ENCODE measurements at places on chromosomes 4 and X.

- DNase-seq, result no peak
These were observed 4.2 kb downstream of the ELF4 start for GRCh38 chrX:130106071-130106470.

GRCh38 chr4:60033826-60034225 is 1166.3 kb upstream of the ADGRL3 start:
- no peak for DNase-seq

GRCh38 chr4:105215609-105216313 is 69.1 kb downstream of the TET2 start:
- DNase-seq, result no peak

DNA sequence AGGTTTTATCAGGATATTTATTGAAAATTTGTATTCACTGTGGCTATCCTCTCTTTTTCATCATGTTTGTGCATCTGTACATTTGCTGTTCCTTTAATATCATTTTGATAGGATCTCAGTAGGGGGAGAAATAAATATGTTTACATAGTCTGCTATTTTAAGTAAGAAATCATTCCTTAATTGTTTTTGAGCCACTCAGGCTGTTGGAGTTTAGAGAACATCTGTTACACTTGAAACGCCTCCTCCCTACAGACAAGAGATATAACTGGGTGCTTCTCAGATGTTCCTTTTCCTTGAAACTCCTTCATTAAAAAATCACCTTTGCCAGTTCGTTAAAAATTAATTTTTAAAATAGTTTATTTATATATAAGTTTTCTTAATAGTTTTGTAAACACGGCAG is 59.4 kb downstream of the QRFPR start:
- no peak for DNase-seq

DNA sequence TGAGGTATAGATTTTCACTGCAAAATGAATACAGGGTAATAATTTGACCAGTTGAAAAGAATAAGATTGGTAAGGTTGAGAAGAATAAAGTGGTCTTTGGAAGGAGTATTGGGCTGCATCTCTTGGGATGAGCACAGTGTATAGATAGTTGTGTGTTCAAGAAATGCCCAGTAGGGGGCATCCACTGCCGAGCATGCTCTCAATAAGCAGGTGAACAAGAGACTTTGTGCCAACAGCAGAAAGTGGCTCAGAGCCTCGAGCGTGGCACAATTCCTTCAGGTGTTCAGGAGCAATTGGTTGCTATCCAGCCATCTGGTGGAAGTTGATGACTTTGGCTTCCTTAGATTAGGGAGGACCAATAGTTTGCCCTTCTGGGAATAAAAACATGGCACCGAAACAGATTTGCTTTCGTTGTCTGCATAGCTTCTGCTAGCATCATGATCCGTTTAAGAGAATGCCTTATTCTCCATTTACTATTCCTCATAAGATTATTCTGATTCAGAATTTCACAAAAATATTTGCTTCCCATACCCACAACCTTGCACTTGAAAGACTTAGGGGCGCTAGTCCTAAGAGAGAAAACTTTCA is 258.1 kb upstream of the NEIL3 start:
- no peak for DNase-seq

DNA sequence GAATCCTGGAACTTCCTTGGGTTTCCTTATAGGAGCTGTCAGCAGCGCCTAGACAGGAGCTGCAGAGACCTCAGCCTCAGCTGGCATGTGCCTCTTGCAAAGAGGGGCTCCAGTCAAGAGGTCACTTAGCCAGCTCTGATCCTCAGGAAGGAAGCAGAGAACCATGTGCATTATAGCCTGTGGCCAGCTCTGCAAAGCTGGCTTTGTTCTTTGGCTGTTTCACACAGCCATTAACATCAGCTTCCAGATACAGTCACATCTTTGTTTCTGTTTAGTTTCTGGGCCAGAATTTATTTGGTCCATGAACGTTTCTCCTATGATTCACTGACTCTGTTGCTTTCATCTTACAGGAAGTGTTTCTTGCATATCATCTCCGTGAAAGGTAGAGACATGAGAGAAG is 92.4 kb downstream of the CC2D2A start:
- no peak for DNase-seq

GRCh38 chrX:15838017-15838416 is 16.6 kb downstream of the AP1S2 start:
- no peak for DNase-seq

GRCh38 chr4:1981251-1982058 is 27.3 kb downstream of the NELFA start:
- DNase-seq, result no peak

DNA sequence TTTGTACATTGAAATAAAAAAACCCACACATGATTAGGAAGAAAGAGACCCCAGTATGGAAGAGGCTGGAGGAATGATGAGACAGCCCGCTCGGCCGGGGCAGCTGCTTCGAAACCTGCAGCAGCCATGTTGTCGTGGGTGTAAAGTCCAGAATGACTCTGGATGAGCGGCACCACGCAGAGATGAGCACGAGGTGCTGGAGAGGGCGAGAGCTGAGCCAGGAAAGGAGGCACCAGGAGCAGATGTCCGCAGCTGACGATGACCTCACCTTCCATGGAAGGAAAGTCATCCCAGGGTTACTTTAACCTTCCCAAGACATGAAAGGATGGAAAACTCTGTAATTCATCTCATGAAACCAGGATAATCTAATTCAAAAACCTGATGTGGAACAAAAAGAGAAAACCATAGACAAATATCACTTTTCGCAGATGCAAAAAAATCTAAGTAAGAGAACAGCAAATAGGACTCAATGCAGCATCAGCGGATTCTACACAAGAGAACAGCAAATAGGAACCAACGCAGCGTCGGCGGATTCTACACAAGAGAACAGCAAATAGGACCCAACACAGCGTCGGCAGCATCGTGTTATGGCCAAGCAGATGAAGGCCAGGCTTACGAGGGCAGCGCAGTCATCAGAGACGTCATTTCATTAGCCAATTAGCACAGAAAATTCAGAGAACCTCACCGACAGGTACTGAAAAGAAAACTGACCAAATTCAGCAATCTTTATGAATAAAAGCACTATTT is 25.9 kb upstream of the SPON2 start:
- no peak for DNase-seq

DNA sequence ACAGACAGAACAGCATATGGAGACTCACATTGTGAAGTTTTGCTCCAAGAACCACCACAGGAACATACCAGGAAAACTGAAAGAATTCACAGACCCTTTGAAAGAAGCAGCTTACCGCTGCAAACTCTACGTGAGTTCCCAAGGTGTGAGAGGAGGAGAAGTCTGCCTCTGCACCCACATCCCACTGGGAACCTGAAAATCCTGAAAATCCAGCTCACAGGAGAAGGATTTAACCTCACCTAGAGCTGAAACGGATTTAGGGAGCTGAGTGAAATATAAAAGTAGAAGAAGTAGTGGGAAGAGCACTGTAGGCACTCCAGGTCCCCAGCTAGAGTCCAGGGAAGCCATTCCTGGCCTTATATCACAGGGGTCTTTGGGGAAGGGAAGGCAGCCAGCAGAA is 80.0 kb downstream of the FHIP1A start:
- DNase-seq, result no peak

DNA sequence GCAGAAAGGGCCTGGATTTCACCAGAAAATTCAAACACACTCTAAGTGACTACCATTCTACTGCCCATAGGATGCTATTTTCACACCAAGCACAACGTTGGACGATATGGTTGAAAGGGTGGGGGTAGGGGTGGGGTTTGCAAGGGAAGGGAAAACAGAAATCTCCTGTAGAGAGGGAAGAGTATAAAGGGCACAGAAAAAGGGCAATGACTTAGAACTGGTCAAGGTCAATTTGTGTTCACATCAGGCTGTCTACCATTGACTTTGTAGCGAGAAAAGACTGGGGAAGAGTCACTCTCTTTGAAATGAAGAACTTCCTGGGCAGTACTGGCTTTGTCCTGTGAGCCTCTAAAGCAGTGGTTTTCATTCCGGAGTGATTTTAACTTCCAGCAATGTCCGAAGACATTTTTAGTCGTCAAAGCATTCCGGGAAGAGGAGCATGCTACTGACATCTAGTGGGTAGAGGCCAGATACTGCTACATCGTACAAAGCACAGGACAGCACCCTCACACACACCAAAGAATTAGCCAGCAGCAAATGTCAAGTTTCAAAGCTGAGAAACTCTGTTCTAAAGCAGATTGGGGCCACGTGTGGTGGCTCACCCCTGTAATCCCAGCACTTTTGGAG is 48.4 kb upstream of the SLC7A3 start:
- DNase-seq, result no peak

- no peak for DNase-seq
These were observed 41.9 kb upstream of the PARM1 start for GRCh38 chr4:74891037-74891436.

GRCh38 chr4:74376888-74377483 is 12.0 kb downstream of the EREG start:
- no peak for DNase-seq

- no peak for DNase-seq
These were observed 44.9 kb upstream of the BBS12 start for GRCh38 chr4:122687531-122688061.

DNA sequence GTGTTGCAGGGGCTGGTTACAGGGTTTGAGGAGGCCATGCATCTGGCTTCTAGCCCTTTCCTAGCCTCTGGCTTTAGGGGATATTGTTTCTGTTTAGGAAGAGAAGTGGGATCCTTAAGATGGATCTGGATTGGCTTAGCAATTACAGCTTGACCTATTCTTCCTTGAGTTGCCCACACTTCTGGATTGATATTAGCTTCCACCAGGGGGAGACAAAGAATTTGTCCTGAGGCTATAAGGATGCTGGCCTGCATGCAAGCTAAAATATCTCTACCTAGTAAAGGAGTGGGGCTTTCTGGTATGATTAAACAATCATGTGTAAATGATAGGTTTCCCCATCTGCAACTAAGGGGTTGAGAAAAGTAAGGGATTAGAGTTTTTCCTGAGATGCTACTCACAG is 117.2 kb downstream of the TEX13C start:
- no peak for DNase-seq

DNA sequence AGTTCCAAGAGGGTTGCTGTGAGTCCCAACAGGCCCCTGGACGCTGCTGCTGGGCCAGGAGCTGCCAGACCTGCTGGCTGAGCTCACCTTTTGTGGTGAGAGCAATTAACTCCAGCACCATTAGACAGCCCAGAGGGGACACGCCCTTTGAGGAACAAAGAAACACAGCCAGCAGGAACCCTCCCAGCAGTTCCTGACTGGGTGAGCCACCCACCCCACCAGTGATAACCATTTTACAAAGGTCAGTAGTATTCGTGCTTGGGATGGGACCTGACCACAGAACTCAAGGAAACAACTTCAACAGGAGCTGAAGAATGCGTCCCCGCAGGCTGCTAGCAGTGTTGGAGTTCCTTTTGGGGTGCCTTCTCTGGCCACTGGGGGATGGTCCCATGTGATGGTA is 38.8 kb upstream of the AFAP1 start:
- no peak for DNase-seq

DNA sequence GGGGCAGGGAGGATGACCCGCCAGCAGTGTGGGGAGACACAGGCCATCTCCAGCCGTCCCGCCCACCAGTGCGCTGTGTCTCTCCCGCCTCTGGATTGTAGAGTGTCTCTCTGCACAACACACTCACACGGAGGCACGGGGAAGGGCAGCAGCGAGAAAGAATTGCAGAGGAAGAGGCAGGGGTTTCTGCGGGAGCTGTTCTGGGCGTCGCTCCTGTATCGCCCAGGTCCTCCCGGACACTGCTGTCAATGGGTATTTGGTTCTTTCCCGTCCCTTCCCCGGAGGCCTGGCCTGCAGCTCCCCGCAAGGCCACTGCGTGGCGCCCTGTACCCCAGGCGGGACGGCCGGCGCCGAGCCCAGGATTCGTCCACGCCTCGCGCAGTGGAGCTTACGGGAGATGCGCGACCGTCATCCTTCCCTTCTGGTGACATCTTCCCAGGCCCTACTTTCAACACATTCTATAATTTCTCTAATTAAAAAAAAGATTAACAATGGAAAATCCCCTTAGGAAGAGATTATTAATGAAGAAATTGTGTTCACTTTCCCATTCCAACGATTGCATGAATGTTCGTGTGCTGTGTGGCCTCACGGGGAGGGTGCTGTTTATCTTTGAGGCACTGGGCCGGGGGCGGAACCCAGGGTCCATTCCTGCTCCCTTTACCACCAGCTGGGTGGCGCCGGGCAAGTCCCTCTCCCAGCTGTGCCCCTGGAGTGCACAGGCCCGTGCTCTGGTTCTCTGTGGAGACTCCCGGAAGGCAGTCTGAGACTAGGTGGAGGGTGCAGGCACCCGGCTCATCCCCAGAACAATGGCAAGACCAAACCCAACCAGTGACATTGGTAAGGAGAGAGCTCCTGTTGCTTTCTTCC is 95.7 kb downstream of the CPZ start:
- DNase-seq, result no peak

GRCh38 chrX:72132456-72132855 is 741 bp upstream of the RTL5 start:
- DNase-seq, result no peak

DNA sequence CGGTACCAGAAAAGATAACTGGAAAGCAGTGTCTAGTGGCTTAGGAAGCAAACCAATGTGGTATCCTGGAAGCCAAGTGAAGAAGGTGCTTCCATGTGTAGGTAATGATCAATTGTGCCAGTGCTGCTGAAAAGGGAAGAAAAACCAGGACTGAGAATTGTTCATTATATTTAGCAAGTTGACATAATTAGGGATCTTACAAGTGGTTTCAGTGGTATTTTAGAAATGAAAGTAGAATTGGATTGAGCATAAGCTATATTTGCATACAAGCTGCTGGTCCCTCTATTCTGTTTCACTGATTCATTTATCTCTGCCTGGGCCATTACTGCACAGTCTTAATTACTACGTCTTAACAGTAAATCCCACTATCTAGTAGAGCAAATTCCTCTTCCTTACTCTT is 32.3 kb downstream of the PRDM8 start:
- no peak for DNase-seq

- DNase-seq, result no peak
These were observed 23.7 kb downstream of the RWDD4 start for GRCh38 chr4:183635321-183635720.

DNA sequence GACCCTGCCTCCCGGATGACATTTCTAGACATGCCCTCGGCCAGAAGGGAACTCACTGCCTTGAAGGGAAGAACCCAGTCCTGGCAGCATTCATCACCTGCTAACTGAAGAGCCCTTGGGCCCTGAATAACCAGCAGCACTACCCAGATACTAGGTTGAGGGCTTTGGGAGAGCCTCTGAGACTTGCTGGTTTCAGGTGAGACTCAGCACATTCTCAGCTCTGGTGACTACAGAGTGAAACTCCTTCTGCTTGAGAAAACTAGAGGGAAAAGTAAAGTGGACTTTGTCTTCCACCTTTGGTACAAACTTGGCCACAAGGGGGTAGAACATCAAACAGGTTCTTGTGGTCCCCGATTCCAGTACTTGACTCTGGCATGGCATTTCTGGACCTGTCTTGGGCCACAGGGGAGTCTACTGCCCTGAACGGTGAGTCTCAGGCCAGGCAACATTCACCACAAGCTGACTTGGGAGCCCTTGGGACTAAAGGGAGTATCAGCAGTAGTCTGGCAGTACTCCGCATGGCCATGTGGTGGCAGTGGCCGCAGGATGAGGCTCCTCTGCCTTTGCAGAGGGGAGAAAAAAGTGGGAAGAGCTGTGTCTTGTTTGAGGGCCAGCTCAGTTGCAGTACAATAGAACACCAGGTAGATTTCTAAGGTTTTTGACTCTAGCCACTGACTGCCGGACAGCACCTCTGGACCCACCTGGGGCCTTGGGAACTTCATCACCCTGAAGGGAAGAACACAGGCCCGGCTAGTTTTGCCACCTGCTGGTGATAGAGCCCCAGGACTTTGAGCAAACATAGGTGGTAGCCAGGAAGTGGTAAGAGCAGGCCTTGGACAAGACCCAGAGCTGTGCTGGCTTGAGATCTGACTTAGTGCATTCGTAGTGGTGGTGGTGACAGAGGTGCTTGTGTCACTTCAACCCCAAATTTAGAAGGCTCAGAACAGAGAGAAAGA is 414.8 kb downstream of the OPHN1 start:
- no peak for DNase-seq

All from stimulated activated CD4-positive, alpha-beta T cell treated with anti-CD3 and anti-CD28 coated beads, TNF-alpha, amount 100 ng/mL, for 1 hour (primary cell).